COLO829 (cell line): ENCODE measurements at places on chromosomes 4 and X.

GRCh38 chr4:70855464-70855863 lies 15.8 kb upstream of the GRSF1 start:
- peak; percentile 23 for DNase-seq

GRCh38 chr4:54930226-54930625 lies 195.2 kb downstream of the KDR start:
- no peak for DNase-seq

GRCh38 chr4:71553605-71554004 lies 214.8 kb downstream of the SLC4A4 start:
- peak; percentile 50 for DNase-seq

DNA sequence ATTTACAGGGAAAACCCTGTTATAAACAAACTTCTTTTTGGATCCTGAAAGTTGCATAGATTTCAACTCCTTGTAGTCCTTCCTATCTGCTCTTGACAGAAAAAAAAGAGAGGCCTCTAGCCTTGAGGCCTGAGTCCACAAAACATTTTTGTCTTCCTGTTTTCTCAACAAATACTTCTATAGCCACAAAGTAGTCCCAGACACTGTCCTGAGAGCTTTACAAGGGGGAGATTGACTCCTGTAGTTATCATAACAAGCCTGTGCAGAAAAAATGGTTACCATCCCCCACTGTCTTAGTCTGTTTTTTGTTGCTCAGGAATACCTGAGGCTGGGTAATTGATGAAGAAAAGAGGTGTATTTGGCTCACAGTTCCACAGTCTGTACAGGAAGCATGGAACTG lies 35.2 kb downstream of the PCDH7 start:
- no peak for DNase-seq

DNA sequence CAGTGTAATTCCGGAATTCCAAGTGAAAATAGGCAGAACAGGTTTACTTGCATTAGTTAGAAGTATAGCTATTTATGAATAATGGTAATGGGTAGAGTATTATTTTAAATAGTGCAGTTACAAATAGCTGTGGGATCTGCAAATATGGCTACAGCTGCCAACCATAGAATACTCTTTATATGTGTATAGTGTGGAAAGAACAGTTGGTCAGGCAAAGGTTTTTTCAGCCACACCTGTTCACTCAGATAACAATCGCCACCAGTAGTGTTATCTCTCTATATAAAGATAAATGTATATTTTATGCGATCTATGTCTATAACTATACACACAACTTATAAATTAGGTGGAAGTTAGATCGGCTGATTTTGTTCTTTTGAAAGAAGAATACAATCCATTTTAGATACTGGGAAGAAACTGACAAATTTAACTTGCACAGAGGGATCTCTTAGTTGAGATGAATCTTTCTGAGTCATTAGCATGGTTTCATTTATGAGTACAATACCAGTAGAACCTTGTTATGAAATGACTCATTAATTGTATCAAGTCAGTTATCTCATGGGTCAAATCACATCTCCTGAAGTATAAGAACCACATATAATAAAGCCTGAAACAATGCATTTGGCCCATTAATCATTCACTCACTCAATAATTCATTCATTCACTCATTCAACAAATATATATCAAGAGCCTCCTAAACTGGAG lies 100.9 kb upstream of the NR3C2 start:
- no peak for DNase-seq

- peak; percentile 39 for DNase-seq
Observed at GRCh38 chrX:119118780-119119395, 8.7 kb downstream of the KIAA1210 start.

- no peak for DNase-seq
Observed at GRCh38 chr4:76420762-76421581, at the start of gene CCDC158. TSS of gene CCDC158 (minus strand) at chr4:76421141. CDS start at chr4:76403207, 17,934 bp downstream.

DNA sequence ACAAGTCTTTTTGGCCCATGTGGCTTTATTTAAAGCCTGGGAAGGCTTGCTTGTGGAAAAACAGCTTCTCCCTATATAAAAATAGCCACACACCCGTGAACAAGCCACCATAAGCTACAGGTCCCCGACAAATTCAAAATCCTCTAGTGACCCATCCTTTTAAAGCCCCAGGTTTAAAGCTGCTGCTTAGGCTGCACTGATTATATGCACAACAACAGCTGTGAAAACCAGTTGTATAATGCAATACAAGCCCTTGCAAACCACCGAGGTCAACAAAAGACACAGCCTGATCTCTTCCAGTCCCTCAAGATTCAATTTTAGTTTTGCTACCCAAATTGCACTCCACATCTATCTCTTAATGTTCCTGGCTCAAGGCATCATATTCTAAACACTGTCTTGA lies 186.0 kb upstream of the WDFY3 start:
- no peak for DNase-seq

- DNase-seq, result no peak
Observed at GRCh38 chr4:132299841-132300240, 849.3 kb upstream of the PCDH10 start.

DNA sequence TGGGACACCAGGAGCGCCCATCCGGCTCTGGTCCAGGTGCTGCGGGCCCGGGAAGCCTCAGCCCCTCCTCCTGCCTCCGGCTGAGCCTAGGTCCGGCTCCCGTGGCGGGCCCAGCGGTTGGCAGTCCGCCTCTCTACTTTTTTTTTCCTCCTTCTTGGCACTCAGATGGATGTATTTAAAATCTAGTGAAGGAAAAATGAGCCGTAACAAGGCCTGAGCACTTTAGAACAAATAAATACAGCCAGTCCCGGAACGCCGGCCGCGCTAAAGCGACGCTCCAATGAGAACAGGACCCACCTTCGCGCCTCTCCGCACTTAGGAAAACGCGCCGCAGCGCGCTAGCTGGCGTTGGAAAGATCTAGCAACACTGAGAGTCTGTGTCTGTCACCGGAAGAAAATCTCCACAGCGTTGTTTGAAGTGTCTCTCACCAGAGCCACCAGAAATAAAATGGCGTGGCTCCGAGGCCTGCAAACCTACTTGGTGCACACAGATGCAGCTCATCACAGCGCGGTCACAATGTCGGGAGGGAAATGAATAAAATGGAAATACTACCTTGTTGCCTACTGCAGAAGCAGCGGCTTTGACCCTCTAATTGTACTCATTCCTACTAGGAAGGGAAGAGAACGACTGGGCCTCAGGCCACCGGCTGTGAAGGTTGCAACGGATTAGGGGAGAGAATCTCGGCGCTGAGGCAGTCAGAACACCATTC lies 4.7 kb downstream of the NEUROG2 start:
- no peak for DNase-seq

GRCh38 chr4:38738940-38739803 lies 43.6 kb downstream of the TLR10 start:
- no peak for DNase-seq

- DNase-seq, result no peak
Observed at GRCh38 chr4:104421566-104421965, 73.1 kb downstream of the CXXC4 start.
